ENCODE measurements at places on chromosomes 7 and 10.

DNA sequence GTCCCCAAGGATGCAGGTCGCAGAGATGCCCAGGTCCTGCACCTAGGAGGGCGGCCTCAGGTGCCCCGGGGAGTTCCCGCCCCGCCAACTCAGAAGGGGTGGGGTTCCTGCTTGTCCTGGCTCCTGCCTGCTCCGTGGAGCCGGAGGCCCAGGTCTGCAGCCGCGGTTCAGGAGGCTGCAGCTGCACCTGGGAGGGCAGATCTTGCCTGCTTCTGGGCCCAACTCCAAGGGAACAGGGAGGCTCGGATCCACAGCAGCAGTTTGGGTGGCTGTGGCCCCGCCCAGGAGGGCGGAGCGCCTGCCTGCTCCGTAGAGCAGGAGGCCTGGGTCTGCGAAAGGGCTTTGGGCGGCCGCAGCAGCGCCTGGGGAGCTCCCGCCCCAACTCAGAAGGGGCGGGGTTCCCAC lies 108.2 kb upstream of the EGR2 start:
- DNase-seq, result peak; percentile 4

DNA sequence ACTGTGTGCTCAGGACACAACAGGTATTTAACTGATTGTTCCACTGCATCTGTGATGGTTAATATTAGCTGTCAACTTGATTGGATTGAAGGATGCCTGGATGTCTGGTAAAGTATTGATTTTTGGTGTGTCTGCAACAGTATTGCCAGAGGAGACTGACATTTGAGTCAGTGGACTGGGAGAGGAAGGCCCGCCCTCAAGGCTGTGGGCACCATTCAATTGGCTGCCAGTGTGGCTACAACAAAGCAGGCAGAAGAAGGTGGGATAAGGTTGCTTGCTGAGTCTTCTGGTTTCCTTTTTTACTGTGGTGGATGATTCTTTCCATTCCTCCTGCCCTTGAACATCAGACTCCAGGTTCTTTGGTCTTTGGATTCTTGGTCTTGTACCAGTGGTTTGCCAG lies 137.1 kb upstream of the FAM13C start:
- DNase-seq, result no peak

- DNase-seq, result no peak
Measured at GRCh38 chr7:27172823-27173510, 1.2 kb downstream of the HOXA10 start.

GRCh38 chr7:155412416-155413253 lies 45.3 kb upstream of the EN2 start:
- peak; percentile 57 for DNase-seq

GRCh38 chr10:118541718-118542117 lies 53.7 kb downstream of the PRLHR start:
- DNase-seq, result no peak

DNA sequence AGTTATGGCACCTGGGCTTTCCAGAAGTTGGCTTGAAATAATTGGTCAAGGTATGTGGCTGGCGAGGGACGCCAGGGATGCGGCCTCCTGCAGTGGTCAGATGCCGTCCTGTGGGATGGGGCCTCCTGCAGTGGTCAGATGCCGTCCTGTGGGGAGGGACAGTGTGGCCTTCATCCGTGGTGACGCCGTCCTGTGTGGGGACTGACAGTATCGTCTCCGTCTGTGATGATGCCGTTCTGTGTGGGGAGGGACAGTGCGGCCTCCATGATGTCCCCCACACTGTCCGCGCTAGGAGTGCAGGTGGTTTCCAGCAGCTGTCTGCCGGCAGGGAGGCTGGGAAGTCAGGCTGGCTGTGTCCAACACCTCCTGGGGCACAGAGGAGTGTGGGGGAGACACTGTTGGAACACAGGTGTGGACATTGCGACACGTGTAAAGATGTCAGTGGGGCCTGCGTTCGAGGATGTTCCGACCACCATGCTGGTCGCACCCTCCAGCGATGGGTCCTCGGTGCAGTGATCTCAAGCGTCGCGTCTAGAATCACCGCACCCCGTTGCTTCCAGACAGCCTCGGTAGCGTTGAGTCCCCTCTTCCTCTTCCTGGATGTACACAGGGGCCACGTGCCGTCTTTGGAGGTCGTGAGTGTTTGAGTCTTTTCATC lies 52.6 kb downstream of the INPP5A start:
- no peak for DNase-seq

- DNase-seq, result no peak
Measured at GRCh38 chr10:67839951-67840350, 2.0 kb upstream of the DNAJC12 start.

DNA sequence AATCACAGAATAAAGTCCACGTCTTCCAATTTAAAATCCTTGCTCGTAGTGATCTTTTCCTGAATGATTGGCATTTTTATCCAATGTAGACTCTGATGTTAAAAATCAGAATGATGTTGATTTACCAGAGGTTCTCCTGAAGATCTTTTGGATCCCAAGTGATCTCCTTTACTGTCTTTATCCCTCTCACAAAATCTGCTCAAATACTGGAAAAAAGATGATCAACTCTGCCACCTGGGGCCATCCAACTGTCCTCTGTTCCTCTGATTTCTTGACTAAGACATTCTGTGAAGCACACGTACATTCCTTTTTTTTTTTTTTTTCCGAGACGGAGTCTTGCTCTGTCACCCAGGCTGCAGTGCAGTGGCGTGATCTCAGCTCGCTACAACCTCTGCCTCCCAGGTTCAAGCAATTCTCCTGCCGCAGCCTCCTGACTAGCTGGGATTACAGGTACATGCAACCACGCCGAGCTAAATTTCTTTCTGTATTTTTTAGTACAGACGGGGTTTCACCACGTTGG lies 18.0 kb upstream of the ADRB1 start:
- DNase-seq, result no peak

DNA sequence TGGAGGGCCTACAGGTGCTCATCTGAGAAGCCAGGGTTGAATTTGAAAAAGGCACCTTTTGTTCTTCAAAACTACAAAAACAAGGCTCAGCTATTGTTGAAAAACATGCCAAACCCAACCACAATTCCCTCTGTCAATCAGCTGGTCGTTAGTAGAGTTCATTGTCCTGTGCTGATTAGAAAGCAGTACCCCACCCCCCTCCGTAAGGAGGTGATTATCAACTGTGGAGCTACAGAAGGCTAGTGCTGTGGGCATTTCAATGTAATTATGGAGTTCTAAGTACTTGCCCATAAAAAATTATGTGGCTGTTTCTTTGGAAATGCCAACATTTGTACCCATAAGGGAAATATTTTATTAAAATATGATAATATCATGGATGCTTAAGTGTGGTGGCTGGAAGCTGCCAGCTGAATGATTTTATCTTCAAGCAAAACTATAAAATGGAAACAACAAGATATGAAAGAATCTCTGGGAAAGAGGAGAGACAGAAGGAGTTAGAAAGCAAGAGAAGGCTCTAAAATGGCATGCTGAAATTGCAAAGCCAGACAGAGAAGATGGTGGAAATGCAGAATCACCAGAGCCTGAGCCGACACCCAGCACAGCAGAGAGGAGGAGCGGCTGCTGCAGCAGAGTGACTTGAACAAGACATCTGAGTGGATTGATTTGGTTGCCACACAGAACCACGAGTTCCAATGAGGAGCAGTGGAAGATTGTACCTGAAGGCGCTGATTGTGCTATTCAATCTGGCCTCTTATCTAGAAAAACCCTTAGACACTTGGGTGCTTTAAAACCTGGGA lies 179.5 kb upstream of the LRGUK start:
- DNase-seq, result no peak

GRCh38 chr10:69573056-69573806 lies at the start of gene NEUROG3:
TSS of gene NEUROG3 (minus strand) at chr10:69573422. CDS start at chr10:69573043, 379 bp downstream.
- DNase-seq, result no peak

DNA sequence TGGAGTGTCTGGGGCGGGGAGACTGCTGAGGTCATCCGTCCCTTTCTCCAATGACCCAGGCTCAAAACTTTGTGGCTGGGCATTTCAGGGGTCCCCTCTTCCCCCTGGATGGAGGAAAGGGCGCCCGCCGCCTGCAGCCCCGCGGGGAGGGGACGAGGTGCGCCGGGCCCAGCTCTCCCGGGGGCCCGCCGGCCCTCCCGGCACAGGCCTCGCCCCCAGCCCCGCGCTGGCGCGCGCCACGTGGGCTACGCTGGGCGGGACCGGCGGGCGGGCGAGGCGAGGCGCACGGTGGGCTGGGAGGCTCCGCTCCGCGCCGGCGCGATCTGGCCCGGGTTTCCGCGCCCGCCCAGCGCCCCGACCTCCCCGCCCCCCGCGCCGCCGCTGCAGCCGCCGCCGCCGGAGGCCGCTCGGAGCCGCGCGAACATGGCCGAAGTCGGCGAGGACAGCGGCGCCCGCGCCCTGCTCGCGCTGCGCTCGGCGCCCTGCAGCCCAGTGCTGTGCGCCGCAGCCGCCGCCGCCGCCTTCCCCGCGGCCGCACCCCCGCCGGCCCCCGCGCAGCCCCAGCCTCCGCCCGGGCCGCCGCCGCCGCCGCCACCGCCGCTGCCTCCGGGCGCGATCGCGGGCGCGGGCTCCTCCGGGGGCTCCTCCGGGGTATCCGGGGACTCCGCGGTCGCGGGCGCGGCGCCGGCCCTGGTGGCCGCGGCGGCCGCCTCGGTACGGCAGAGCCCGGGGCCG lies at the start of gene FOXK1:
TSS of gene FOXK1 (plus strand) at position 410 of the 735 bp plus-strand sequence. CDS start at position 424, 14 bp downstream.
- DNase-seq, result peak; percentile 79

- no peak for DNase-seq
Measured at GRCh38 chr7:14207138-14207537, 217.7 kb upstream of the ETV1 start.

- DNase-seq, result no peak
Measured at GRCh38 chr10:17951868-17952371, at the start of gene SLC39A12. TSS of gene SLC39A12 (plus strand) at chr10:17951918. CDS start at chr10:17953277, 1,359 bp downstream.

- no peak for DNase-seq
Measured at GRCh38 chr10:71739358-71739900, 19.9 kb upstream of the C10orf105 start.

- DNase-seq, result no peak
Measured at GRCh38 chr10:20303453-20304152, 487.4 kb downstream of the PLXDC2 start.

DNA sequence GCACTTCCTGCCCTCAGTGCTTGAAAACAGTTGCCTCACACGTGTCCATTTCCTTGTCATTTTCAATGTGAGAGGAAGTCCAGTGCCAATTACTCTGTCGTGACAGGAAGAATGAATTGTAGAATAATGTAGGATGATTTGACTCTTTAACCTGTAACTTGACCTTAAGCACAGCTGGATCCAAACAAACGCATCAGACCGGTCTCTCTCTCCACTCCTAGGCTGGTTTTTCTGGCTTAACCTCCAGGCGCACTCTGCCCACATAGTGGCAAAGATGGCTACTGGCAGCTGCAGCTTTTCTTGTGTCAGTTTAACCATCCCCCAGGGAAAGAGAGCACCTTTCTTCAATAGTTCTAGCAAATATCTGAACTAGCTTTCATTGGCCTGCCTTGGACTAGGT lies 29.4 kb upstream of the PNLIPRP3 start:
- no peak for DNase-seq

DNA sequence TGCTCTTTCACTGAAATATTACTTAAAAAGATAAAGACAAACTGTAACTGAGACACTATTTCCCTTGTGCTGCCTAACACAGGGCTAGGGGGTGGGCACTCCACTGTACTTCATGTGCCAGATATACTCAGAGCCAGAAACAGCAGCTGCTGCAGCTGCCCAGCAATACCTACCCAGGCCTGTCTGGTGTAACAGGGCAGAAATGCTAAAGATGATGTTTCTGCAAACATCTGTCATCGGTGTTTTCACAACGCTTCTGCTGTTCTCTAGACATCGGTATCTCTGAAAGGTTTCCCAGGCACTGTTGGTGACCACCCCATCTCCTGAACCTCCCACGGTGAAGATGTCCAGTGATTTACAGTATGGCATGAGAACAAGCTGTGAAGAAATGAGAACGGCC lies 42.7 kb downstream of the LAMB1 start:
- DNase-seq, result no peak

DNA sequence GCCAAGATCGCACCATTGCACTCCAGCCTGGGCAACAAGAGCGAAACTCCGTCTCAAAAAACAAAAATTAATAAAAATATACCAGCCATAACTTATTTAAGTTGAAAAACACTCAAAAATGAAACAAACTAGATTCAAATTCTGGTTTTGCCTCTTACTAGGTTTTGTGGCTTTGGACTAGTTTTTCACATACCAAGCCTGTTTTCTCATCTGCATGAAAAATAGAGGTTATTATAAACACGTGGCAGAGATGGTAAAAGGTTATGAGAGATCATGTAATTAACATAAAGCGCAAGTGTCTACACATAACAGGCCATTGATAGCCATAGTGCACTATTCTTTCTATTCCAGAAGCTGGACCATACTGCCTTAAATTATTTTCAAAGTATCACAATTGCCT lies 35.5 kb upstream of the CABCOCO1 start:
- DNase-seq, result no peak

- DNase-seq, result peak; percentile 41
Measured at GRCh38 chr7:140229591-140230515, 53.1 kb upstream of the KDM7A start.

- DNase-seq, result no peak
Measured at GRCh38 chr10:82529062-82529461, 654.1 kb downstream of the NRG3 start.

- no peak for DNase-seq
Measured at GRCh38 chr7:45000093-45001032, at the start of gene CCM2. TSS of gene CCM2 (plus strand) at chr7:45000201. CDS start at chr7:45000334, 133 bp downstream.

Measured in stimulated activated CD4-positive, alpha-beta T cell treated with anti-CD3 and anti-CD28 coated beads, Interleukin-4, amount 100 ng/mL, for 48 hours (primary cell).